ENCODE measurements at places on chromosomes 3 and 15. TPM values are rescaled to one million over a fixed set of nuclear protein-coding genes. Genes with fewer than 3 reads are reported as not detected.

The ACTL6A gene
- 88.4 TPM for total RNA-seq

DNA sequence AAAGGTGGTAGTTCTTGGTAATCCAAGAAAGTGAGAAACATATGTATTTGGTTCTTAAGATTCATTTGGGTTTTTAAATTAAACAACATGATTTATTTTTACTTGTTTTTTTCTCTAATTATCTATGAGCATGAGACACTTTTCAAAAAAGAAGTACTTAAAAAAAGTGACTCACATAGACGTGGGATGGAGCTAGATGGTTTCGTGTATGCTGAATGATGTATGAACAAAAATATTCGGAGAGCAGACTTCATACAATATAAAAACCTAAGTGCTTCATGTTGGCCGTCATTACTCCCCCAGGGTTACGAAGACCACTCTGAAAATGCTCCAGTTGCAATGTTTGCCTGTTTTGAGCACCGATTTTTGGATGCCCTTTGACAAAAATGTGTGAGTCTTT lies 90.9 kb downstream of the RORA start:
- H3K4me1 ChIP-seq, result no peaks in the 10 kb centered on the region
- peaks cover 17% of the 10 kb centered on the region for H3K27me3 ChIP-seq
- no peak for DNase-seq
- no peak overlapping the region for H3K4me3 ChIP-seq

DNA sequence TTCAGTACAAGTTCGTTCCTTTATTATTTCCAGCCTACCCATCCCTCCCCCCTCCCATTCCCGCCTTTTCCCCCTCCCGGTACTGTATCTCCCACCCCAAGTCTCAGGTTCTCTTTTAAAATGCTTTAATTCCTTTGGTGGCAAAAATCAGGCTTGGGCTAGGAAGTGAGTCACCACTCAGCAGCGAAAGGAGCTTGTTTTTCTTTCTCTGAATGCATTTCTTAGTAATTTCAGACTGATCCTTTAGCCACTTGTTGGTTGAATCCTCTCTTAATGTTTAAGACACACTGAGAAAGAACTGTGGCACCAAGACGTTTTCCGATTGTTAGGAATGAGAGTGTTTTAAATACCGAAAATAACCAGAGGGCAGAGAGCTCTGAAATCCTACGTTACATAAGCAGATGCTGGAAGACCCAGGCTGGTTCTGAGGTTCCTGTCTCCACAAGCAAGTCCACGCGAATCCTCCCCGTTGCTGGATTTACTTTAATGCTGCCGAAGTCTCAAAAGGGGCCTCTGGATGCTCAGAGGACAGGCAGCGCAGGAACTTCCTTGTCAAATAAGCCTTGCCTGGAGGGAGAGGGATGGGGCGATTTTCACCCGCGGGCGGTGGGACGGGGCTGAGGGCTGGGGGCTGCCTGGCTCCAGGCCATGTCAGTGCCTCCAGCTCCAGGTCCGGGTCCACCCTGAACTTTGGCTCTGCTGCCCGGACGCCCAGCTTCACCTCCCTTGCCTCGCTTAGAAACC lies 854 bp upstream of the COL8A1 start:
- no peak overlapping the region for H3K27ac ChIP-seq
- peak overlapping the region; percentile 40 for H3K4me3 ChIP-seq
- H3K27me3 ChIP-seq, result peaks cover 53% of the 10 kb centered on the region
- no peak for DNase-seq
- peaks cover 15% of the 10 kb centered on the region for H3K4me1 ChIP-seq
- H3K36me3 ChIP-seq, result peaks cover 2% of the 10 kb centered on the region

The ERICH6 gene
- total RNA-seq, result not detected

The SPTSSB gene
- total RNA-seq, result not detected

The GOLGA6L1 gene
- total RNA-seq, result not detected

The ROPN1 gene
- not detected for total RNA-seq

DNA sequence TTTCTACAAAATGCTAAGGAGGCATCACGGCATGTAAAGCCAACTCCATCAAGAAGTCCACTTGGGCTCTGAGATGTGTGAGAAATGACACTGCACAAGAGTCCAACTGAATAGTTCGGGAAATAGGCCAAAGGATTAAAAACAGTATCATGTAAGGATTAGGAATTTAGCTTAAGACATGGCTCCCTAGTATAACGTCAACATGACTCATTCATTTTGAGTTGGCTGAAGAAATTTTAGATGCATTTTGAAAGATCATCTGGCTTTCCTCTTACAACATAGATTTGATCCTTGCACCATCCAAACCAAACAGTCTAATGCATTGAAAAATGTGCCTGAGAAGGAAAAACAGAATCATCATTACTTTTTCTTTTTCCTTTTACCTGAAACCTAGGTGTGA lies 109.3 kb upstream of the MME start:
- no peak overlapping the region for H3K27ac ChIP-seq
- no peak for DNase-seq
- H3K4me1 ChIP-seq, result no peaks in the 10 kb centered on the region
- no peak overlapping the region for H3K4me3 ChIP-seq
- no peaks in the 10 kb centered on the region for H3K36me3 ChIP-seq

GRCh38 chr3:128123156-128123537 lies 465 bp downstream of the RUVBL1 start:
- H3K27ac ChIP-seq, result peak overlapping the region; percentile 94
- no peak for DNase-seq
- peak overlapping the region; percentile 99 for H3K4me3 ChIP-seq
- peaks cover 31% of the 10 kb centered on the region for H3K36me3 ChIP-seq
- no peaks in the 10 kb centered on the region for H3K27me3 ChIP-seq

The RYR3 gene
- total RNA-seq, result not detected

- no peak overlapping the region for H3K27ac ChIP-seq
- H3K27me3 ChIP-seq, result no peaks in the 10 kb centered on the region
- DNase-seq, result peak; percentile 66
- H3K36me3 ChIP-seq, result no peaks in the 10 kb centered on the region
Measured at GRCh38 chr3:168165390-168166269, 69.9 kb upstream of the GOLIM4 start.

- peaks cover 8% of the 10 kb centered on the region for H3K36me3 ChIP-seq
- peaks cover 55% of the 10 kb centered on the region for H3K4me1 ChIP-seq
- no peaks in the 10 kb centered on the region for H3K27me3 ChIP-seq
- no peak overlapping the region for H3K4me3 ChIP-seq
- DNase-seq, result no peak
Measured at GRCh38 chr3:10226293-10226692, 22.0 kb upstream of the TATDN2 start.

The ADAMTS9 gene
- not detected for total RNA-seq

The TMCO5A gene
- total RNA-seq, result not detected

GRCh38 chr3:103906304-103906703 lies 1460.4 kb upstream of the ALCAM start:
- H3K27me3 ChIP-seq, result no peaks in the 10 kb centered on the region
- H3K36me3 ChIP-seq, result no peaks in the 10 kb centered on the region
- no peak overlapping the region for H3K4me3 ChIP-seq
- DNase-seq, result no peak
- no peak overlapping the region for H3K27ac ChIP-seq

- H3K4me1 ChIP-seq, result no peaks in the 10 kb centered on the region
- no peak overlapping the region for H3K4me3 ChIP-seq
- no peak for DNase-seq
- peaks cover 3% of the 10 kb centered on the region for H3K27me3 ChIP-seq
- H3K27ac ChIP-seq, result no peak overlapping the region
Measured at GRCh38 chr3:101017017-101017416, 23.8 kb upstream of the ABI3BP start.

GRCh38 chr3:188164248-188164687 lies 10.3 kb downstream of the LPP start:
- H3K4me3 ChIP-seq, result no peak overlapping the region
- H3K27me3 ChIP-seq, result no peaks in the 10 kb centered on the region
- H3K27ac ChIP-seq, result peak overlapping the region; percentile 46
- H3K4me1 ChIP-seq, result peaks cover 44% of the 10 kb centered on the region
- peak; percentile 41 for DNase-seq

The ZIC1 gene
- total RNA-seq, result not detected

DNA sequence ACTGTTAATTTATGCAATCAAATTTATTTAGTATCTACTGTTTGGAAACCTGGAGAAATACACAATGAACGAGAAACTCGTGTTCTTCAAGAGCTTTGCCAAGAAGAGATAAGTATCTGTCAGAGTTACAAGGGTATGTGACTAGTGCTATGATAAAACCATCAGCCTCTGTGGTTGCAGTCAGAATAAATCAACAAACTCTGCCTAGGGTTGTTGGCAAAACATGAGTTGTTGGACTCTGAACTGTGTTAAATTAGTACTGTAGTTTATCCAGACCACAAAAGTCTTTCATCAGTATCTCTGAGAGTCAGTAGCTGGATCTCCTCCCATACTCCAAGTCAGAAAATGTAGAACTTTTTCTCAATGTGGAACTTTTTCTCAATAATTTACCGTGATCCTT lies 918.4 kb downstream of the NAALADL2 start:
- DNase-seq, result no peak
- no peaks in the 10 kb centered on the region for H3K36me3 ChIP-seq
- H3K27ac ChIP-seq, result no peak overlapping the region
- H3K27me3 ChIP-seq, result no peaks in the 10 kb centered on the region
- H3K4me1 ChIP-seq, result no peaks in the 10 kb centered on the region

The PPP1R14D gene
- total RNA-seq, result not detected

DNA sequence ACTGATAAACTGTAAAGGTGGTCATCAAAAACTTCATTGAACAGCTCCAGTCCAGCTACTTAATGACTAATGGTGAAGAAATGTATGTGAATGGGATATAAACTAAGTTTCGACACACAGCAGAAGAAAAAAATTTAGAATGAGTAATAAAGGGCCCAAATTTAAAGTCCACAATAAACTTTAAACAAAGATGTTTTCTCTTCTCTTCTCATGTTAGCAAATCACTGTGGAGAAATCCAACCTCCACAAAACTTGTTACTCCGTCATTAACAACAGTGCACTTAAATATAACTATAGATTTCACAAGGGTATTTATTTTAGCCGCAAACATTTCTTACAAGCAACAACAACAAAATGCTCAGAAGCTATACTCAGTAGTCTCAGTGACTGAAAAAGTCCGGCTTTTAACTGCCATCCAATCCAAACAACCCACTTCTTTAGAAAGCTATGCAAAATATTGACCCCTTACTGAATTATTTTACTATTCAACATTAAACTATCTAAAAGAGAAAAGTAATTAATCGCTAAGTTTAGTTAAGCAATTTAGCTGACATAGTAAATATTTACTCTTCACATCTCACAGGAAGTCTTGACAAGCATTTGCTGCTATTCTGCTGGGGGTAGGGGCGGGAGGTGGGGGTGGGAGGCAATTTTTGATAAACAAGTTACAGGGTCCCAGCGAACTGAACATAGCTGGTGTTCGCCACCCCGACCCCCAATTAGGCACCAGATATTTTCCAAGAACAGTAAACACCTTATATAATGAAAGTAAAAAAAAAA lies 2.4 kb downstream of the IGF2BP2 start:
- no peak overlapping the region for H3K4me3 ChIP-seq
- DNase-seq, result no peak
- H3K27me3 ChIP-seq, result peaks cover 57% of the 10 kb centered on the region
- H3K27ac ChIP-seq, result no peak overlapping the region
- peaks cover 8% of the 10 kb centered on the region for H3K4me1 ChIP-seq

The TMEM62 gene
- total RNA-seq, result 10.5 TPM

- no peaks in the 10 kb centered on the region for H3K36me3 ChIP-seq
- H3K27me3 ChIP-seq, result no peaks in the 10 kb centered on the region
- no peaks in the 10 kb centered on the region for H3K4me1 ChIP-seq
- H3K4me3 ChIP-seq, result no peak overlapping the region
- no peak for DNase-seq
Measured at GRCh38 chr3:4191971-4192370, 111.2 kb upstream of the SETMAR start.

DNA sequence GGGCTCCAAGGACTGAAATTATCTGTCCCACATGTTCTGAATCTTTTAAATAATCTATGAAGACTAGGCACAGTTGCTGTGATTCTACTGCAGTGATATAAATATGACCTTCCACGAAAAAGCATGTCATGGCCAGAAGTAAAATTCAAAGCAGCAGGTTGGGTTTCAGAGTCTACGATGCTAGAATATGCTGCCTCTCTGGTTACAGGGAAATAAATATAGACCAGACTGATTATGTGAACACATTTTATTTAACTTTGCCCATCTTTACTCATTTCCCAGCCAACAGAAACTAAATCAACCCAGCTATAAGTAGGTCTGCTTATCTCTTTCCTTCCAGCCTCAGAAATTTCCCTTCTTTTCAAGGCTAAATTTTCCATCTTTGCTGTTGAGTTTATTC lies 19.9 kb upstream of the TM6SF1 start:
- DNase-seq, result no peak
- H3K27ac ChIP-seq, result no peak overlapping the region
- peaks cover 9% of the 10 kb centered on the region for H3K27me3 ChIP-seq
- H3K36me3 ChIP-seq, result no peaks in the 10 kb centered on the region
- no peak overlapping the region for H3K4me3 ChIP-seq

The VILL gene
- 11.7 TPM for total RNA-seq

DNA sequence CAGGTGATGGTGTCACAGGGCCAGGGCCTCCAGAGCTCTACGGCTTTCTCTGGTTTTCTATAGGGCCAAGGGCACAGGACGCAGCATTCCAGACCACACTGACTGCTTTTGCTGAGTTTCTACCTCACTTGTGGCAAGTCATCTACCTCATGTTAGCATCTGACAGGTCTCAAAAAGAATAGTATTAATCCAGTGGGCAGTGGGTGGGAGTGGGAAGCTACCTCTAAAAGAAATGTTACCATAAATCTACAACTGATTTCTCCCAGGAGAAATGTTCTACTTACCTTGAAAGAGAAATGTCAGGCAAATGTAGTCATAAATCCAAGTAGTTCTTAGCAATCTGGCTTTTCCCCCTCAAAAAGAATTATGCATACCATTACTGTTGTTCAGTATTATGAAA lies 55.7 kb upstream of the CCR4 start:
- H3K4me3 ChIP-seq, result no peak overlapping the region
- H3K27me3 ChIP-seq, result peaks cover 18% of the 10 kb centered on the region
- no peaks in the 10 kb centered on the region for H3K4me1 ChIP-seq
- no peak overlapping the region for H3K27ac ChIP-seq

The GOLGA8N gene
- 4.9 TPM for total RNA-seq

Measured in activated CD8-positive, alpha-beta T cell treated with anti-CD3 and anti-CD28 coated beads for 36 hours (primary cell).